Myocyte (in vitro differentiated cells): ENCODE measurements at places on chromosomes 5 and 9.

GRCh38 chr5:35026280-35026840 is 21.4 kb downstream of the AGXT2 start:
- DNase-seq = no peak

DNA sequence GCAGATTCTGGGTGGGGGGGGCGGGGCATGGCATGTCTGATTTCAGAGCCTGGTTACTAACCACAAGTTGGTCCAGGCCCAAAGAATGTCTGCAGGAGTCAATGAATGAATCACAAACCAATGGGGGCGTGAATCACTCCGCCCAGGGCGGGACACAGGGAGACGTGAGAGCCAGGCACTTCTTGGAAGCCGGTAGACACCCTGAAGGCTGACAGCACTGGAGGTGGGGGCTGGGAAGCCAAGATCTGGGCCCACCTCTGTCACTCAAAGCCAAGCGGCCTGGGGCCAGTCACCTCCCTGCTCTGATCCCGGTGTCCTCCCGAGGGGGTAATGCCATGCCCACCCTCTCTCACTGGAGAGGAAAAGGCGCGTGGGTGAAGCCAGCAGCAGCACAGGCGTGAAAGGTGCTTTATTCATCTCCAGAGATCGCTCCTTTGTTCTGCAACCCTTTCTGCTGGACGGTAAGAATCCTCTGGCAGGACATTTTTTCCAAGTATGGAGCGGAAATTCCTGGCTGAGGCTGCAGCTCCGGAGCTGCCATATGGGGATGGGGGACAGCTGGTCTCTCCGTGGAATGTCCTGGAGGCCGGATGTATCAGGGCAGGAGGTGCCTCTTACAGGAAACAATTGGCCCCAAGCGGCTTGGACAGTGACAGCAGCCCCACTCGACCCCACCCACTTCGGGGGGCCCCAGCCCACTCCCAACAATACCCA is 85.0 kb downstream of the STK10 start:
- peak; percentile 98 for DNase-seq

DNA sequence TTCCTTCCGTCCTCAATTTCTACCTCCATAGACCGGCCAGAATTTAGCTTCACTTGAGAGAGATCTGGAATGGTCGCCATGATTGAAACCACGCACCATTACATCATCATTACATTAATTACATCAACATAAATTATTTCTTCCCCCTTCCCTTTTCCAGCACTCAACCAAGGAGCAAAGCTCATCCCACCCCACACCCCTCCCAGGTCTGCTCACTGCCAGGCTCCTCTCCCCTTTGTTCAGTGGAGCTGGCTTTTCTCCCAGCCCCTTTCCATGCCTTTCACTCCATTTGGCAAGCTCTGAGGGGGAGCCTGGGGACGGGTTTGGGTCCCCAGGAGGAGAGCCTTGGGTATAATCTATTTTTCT is 8.4 kb downstream of the RACK1 start:
- DNase-seq = no peak

GRCh38 chr5:133325864-133326263 is 274.1 kb downstream of the HSPA4 start:
- DNase-seq = no peak

GRCh38 chr5:140590861-140591260 is 26.2 kb downstream of the SLC35A4 start:
- no peak for DNase-seq

GRCh38 chr5:88689668-88690408 is 193.1 kb downstream of the MEF2C start:
- DNase-seq = peak; percentile 15
